Neural crest cell (in vitro differentiated cells): ENCODE measurements at places on chromosomes 13 and 19.

DNA sequence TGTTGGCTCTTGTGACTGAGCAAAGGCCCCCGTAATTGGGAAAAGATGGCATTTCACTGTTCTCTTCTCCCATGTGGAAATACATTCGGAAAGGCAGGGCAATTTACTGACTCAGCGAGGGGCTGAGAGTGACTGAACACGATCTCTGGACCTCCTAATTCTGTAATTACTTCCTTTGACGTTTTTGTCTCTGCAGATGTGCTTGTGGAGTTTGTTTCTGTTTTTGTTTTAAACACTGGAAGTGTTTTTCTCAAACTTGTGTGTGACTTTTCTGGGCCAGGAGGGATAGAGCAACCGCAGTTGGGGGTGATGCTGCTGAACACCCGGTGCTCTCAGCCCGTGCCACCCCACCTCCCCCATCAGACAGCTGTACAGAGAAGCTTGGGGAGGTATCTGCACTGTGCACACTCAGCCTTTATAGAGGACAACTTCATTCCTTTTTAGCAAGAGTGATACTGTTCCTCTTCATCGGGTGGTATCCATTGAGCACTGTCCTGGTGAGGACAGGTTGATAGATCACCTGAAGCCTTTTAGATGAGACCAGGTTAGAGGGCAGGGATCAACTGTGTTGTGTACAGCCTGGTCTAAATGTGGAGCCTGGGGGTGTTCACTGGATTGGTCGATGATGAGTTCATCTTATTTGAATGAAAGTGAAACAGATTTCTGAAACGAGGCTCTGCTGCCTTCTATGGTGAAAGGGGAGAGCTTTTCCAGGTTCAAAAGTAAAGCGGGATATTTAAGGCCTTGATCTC lies 117.4 kb downstream of the ESD start:
- H3K4me3 ChIP-seq, result no peak overlapping the region
- H3K27ac ChIP-seq, result no peak overlapping the region
- peaks cover 28% of the 10 kb centered on the region for H3K4me1 ChIP-seq
- no peaks in the 10 kb centered on the region for H3K36me3 ChIP-seq

GRCh38 chr19:7736148-7736547 lies 4.2 kb upstream of the CLEC4G start:
- no peak overlapping the region for H3K4me3 ChIP-seq
- H3K36me3 ChIP-seq, result no peaks in the 10 kb centered on the region
- H3K27ac ChIP-seq, result no peak overlapping the region
- DNase-seq, result no peak
- peaks cover 91% of the 10 kb centered on the region for H3K27me3 ChIP-seq
- H3K4me1 ChIP-seq, result no peaks in the 10 kb centered on the region

DNA sequence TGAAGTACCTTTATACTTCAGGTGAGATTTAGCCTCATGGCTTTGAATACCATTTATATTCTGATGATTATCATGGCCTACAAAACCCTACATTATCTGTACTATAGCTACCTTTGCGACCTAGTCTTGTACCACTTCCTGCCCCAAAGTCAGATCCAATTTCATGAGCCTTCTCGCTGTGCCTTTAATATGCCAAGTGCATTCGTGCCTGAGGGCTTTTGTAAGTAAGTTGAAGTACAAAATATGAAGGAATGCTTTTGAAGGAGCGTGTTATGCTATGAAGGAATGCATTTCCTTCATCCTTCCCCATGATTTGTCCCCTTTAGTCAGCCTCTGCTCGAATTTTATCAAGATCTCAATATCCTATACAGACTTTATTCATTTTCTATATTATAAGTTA lies 9.2 kb upstream of the RASL11A start:
- peaks cover 25% of the 10 kb centered on the region for H3K4me1 ChIP-seq
- H3K4me3 ChIP-seq, result no peak overlapping the region
- DNase-seq, result no peak

GRCh38 chr13:25372284-25373081 lies 709 bp downstream of the ATP8A2 start:
- H3K36me3 ChIP-seq, result no peaks in the 10 kb centered on the region
- peaks cover 80% of the 10 kb centered on the region for H3K27me3 ChIP-seq
- peak; percentile 18 for DNase-seq
- no peaks in the 10 kb centered on the region for H3K4me1 ChIP-seq
- peak overlapping the region; percentile 86 for H3K4me3 ChIP-seq

GRCh38 chr13:112005925-112006324 lies 61.0 kb upstream of the SOX1 start:
- H3K4me1 ChIP-seq, result no peaks in the 10 kb centered on the region
- peaks cover 6% of the 10 kb centered on the region for H3K36me3 ChIP-seq
- H3K4me3 ChIP-seq, result no peak overlapping the region
- DNase-seq, result no peak
- H3K27me3 ChIP-seq, result no peaks in the 10 kb centered on the region
- no peak overlapping the region for H3K27ac ChIP-seq

DNA sequence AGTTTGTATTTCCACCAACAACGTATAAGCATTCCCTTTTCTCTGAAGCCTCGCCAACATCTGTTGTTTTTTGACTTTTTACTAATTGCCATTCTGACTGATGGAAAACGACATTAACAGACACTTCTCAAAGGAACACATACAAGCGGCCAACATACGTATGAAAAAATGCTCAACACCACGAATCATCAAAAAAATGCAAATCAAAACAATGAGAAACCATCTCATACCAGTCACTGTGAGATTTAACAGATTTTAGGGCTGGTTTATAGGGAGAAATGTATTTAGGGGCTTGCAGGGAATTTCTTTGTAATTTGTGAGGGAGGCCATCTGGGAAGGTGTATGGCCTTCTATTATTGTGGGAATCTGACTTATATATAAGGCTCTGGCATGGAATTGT lies 2.8 kb upstream of the DZIP1 start:
- no peak overlapping the region for H3K27ac ChIP-seq
- no peak for DNase-seq
- no peaks in the 10 kb centered on the region for H3K36me3 ChIP-seq
- no peaks in the 10 kb centered on the region for H3K27me3 ChIP-seq
- H3K4me1 ChIP-seq, result peaks cover 16% of the 10 kb centered on the region

DNA sequence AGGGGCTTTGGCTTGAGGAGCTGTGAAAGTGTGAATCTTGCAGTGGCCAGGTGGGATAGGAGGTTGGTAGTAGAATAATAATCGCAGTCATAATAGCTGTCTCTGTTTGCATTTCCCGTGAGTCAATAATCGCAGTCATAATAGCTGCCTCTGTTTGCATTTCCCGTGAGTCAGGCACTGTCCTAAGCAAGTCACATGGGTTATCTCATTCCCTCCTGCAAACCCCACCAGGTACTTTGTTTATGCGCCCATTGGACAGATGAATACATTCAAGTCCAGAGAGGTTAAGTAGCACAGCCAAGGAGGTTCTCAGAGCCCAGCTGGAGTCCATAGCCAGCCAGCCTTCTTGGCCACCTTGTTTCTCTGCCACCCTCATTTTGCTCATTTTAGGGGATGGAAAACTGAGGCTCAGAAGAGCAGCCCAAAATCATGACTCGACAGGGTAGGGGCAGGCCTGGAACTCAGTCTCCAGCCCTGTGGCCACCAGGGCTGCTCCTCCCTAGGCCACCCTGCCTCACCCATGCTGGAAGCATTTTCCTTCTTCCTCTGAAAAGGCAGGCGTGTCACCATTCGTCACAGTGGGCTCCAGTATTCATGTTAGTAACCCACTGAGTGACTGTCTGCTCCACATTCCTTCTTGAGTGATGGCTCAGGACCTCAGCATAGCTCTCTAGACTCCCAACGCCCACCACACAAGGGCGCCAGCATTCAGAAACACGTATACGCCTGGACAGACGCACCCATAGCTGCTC lies 206.2 kb downstream of the URI1 start:
- H3K4me3 ChIP-seq, result no peak overlapping the region
- H3K36me3 ChIP-seq, result no peaks in the 10 kb centered on the region
- no peak overlapping the region for H3K27ac ChIP-seq
- H3K27me3 ChIP-seq, result no peaks in the 10 kb centered on the region

DNA sequence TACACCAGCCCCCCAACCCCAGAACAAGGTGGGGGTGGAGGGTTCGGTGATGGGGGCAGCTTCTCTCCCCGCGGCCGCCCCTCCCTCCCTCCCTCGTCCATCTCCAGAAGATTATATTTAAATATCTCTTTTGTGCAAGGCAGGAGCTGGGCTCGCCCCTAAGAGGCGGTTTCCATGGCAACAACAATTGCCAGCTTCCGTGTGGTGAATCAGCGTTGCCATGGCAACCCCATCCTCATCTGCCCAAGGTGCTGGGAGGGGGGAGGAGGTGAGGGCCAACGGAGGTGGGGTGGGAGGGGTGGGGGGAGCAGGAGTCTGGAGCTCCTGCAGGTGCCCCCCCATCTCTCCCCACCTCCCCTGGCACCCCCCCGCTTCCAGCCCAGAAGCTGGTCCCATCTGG lies 46.4 kb downstream of the CELF5 start:
- DNase-seq, result peak; percentile 62
- no peak overlapping the region for H3K27ac ChIP-seq
- no peaks in the 10 kb centered on the region for H3K36me3 ChIP-seq
- peaks cover 8% of the 10 kb centered on the region for H3K4me1 ChIP-seq
